ENCODE measurements at places on chromosomes 7 and 10.

DNA sequence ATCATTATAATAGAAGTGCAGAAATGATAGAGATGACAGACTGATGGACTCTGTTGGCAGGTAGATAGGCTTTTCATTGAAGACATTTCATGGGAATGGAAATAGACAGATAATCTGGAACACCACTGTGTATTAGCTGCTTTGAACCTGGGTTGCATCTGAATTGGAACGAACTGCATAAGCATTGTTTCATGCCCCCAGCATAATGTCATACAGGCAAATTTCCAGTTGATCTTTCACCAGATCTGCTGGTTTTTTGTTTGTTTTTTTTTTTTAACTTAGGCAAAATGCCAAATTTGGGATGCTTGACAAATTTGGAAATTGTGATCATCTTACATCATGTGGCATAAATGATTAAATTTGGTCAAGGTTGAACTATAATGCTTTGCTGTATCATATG, 172.1 kb upstream of the AOAH start:
- no peak for DNase-seq

DNA sequence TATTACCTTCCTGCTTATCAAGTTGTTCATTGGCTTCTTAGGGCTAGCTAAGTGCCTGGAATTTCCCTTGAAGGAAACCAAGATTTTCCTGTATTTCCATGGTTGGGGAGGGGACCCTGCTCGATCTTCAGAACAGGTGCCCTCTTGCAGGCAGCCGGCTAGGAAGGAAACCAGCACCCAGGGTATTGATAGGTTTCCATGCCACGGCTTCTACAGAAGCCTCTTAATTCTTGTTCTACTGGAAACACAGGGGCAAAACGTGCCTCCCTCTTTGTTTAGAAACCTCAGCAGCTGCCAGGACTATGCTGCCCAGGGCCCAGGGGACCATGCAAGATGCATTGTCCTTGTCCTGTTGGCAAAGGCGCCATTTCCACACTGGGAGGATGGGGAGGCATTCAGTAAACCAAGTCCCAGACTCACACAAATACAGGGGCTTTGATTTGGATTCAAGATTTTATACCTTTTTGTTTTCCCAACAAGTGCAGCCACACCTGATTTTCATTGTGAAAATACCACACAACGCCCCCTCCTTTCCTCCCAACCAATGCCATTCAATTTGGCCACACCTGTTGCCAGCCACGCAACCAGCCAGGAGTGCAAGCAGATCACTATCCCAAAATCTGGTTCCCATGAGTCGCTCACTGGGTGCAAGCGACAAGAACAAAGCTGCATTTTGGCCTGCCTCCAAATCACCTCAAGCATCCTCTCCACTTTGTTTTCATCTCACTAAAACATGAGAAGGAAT, 29.6 kb downstream of the C10orf71 start:
- no peak for DNase-seq

GRCh38 chr7:16770657-16771329, 17.2 kb downstream of the TSPAN13 start:
- no peak for DNase-seq

DNA sequence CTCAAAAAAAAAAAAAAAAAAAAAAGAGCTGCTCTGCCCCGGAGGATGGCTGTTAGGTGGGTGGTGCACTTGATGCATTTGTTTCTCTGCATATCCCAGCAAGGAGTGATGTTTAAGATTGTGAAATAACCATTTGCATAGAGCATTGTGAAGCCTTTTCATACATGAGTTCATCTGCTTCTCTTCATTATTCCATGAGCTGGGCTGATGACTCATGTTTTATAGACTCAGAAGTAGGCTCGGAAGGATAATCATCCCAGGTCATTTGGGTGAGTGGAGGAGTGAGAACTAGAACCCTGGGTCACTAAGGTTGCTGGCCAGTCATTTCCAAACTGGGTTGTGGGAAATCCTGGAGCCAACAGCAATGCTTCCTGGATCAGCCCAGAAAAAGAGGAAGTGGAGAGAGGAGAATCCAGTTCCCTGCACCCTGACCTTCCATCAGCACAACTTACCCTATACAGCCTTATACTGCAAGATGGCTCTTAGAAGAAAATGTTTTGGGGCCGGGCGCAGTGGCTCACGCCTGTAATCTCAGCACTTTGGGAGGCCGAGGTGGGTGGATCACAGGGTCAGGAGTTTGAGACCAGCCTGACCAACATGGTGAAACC, 45.3 kb downstream of the TACC2 start:
- DNase-seq = peak; percentile 75

DNA sequence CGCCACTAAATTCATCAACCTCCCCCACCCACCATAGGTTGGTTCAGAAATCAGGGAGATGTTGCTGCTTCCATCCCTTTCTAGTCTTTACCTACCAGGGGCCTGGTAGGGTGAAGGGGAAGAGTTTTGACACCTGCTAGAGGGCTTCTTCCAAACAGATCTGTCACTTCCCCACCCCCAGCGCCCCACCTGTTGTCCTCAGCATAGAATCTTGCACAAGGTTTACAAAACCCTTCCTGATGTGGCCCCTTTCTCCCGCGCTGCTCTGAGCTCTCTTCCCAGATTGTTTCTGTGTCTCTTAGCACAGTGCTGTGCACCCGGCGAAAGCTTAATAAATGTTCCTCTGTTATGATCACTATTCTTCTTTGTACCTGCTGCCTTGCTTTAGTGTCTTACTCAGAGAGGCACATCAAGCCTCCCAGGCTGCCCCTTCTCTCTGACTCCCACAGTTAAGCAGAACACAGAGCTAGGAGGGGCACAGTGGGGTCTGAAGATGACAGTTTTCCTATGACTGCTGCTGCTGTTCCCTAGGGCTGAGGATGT, 11.2 kb upstream of the C10orf95 start:
- no peak for DNase-seq

GRCh38 chr10:20406281-20407104, 490.6 kb downstream of the NEBL start:
- no peak for DNase-seq

- DNase-seq = peak; percentile 37
These were observed 292.8 kb downstream of the ANKRD7 start for GRCh38 chr7:118517275-118517674.

GRCh38 chr7:81333004-81333403, 414.2 kb upstream of the SEMA3C start:
- peak; percentile 57 for DNase-seq

DNA sequence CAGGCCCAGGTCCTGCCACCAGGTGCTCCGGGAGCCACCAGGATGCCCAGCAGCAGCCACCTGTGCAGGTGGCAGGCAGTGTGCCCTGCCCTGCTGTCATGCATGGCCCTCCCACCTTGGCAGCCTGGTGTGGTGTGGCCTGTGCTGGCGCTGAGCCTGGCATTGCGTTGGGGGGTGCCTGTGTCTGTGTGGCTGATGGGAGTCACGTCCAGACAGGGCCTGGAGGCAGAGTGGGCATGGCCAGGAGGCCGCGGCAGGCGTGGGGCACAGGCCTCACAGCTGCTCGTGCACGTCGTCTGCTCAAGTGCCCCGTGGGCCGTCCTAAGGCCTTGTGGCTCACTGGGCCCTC, 8.7 kb downstream of the TTYH3 start:
- no peak for DNase-seq

- DNase-seq = no peak
These were observed 315.1 kb downstream of the TNS3 start for GRCh38 chr7:47266799-47267198.

- no peak for DNase-seq
These were observed 58.3 kb downstream of the CXCL12 start for GRCh38 chr10:44326474-44327030.

- no peak for DNase-seq
These were observed 108.0 kb downstream of the TCF7L2 start for GRCh38 chr10:113057948-113058522.

DNA sequence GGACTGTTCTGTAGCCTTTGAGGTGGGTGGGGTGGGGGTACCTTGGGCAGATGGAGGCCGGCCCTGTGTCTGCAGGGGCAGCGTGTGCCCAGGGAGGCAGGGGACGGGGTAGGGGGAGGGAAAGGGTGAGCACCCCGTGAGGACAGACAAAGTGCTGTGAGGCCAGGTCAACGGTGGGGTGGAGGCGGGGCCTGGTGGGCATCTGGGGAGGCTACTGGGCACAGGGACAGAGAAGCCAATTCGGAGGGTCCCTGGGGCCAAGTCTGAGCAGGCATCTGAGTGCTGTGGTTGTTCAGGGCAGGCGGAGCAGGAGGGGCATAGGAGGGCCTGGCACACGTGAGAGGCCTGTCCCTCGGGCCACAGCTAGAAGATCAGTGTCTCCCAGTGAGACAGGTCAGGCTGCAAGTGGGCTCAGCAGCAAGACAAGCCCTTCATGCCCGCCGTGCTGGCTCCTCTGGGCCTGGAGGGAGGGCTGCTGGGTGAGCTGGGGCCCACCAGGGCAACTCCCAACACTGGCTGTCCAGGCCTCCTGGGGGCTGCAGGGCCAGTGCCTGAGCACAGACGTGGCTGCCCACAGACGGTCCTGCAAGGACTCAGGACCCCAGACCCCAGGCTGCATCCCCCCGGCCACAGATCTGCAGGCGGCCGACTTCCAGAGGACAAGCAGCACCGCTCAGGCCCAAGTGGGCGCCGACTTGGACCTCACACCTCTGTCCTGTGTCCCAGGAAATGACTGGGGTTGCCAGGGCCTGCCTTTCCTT, 26.4 kb upstream of the KNDC1 start:
- no peak for DNase-seq

- no peak for DNase-seq
These were observed 250.4 kb downstream of the WDR11 start for GRCh38 chr10:121101561-121101960.

- DNase-seq = peak; percentile 51
These were observed 348.5 kb downstream of the GRID1 start for GRCh38 chr10:86017841-86018734.

DNA sequence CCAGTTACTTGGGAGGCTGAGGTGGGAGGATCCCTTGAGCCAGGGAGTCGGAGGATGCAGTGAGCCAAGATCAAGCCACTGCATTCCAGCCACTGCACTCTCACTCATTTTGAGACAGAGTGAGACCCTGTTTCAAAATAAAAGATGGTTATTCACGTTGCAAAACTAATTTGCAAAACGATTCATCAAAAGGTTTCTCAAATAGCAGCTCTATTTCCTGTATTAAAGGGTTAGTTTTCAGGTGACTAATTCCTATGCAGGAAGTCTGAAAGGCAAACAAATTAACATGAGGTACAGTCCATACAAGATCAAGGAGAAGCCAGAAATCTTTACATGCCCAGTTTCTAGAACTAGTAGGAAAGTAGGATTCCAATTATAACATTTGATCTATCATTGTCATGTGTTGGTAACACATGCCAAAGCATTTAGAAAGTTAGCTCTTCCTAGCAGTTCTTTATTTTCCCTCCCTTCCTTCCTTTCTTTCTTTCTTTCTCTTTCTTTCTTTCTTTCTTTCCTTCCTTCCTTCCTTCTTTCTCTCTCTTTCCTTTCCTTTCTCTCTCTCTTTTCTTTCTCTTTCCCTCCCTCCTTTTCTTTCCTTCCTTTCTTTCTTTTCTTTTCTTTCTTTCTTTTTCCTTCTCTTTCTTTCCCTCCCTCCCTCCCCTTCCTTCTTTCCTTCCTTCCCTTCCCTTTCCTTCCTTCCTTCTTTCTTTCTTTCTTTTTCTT, 49.3 kb downstream of the DENND2A start:
- peak; percentile 71 for DNase-seq

GRCh38 chr7:138127996-138128395, 51.7 kb downstream of the AKR1D1 start:
- peak; percentile 36 for DNase-seq

DNA sequence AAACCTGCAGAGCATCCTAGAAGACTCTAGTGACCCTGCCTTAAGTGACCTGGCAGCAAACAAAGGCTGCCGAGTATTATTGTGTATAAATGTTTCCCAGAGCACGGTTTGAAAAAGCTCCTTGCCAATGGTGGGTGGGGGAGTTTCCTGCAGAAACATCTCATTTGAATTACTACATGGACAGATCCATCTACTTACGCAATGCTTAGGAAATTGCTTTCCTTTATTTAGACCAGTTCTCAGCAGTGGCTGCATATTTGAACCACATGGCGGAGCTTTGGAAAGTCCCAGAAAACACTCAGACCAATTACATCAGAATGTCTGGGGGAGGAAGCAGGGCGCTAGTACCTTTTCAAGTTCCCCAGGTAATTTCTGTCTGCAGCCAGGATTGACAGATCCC, 560.9 kb downstream of the SDK1 start:
- DNase-seq = peak; percentile 9

DNA sequence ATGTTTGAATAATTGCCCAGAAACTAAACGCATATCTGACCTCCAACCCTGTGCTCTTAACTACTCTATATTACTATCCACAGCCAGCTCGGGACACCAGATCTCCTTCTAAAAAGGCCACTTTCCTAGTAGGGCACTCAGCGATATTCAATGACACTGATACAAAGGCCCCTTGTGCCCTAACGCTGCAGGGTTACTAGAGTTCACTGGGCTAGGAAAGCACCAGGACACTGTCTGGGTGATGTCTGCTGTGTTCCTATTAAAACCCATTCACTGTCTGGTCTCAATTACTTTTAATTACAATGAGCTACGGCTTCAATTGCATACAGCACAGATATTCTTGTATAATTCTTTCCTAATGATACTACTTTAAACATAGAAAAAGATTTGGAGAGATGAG, 91.7 kb downstream of the SORCS1 start:
- no peak for DNase-seq

DNA sequence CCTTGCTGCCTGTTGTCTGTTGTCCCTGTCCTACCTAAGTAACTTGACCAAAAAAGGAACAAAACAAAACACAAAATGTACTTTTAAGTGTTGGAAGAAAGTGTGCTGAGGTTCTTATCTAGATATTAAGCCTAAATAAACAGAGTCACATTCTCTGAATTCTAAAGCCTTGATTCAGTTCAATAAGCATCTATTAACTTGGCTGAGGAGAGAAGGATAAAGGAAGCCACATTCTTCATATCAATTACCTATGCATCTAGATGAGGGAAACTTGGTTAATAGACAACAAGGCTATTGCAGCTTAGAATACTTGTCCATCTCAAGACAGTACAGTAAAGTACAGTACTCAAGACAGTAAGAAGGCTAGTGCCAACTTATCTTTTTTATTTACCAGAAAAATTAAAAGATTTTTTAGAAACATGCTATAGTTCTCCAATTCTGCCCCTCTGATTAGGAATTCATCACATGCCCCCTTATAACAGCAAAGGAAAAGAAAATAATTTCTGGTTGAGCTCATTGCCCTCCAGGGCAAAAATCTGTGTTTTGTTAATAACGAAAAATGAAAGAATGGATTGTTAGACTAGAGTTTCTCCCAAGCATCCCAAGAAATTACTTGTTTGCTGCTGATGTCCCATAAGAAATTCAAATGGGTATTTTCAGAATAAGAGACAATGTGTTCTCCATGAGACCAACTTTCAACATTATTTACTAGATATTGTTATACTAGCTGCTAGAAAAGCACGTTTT, 546.5 kb upstream of the SEMA3D start:
- DNase-seq = no peak

DNA sequence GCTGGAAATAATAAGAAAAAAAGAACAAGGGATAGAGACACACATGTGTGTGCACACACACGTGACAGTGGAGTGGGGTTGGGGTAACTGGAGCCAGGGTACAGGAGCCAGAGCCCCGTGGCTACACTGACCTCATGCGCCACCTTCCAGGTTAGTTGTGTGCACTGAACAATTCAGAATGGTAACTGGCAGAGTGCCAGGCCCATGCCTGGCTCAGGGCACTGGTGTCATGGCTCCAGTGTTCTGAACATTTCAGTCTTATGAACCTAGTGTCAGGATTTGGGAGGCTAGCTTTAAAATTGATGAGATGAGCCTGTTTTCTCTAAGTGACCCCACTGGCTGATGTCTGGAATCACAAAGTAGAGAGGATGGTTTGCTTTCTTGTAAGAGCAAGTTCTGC, 269.6 kb downstream of the SORCS3 start:
- DNase-seq = no peak
